A549 treated with GW870086 at 1 μM for 4 hours (cell line): ENCODE measurements at places on chromosomes 2 and 18. TPM values are rescaled to one million over a fixed set of nuclear protein-coding genes. Genes with fewer than 3 reads are reported as not detected.

NT5C1B gene
- total RNA-seq = not detected in 5 replicates

NEU4 gene
- total RNA-seq = 0.08 to 0.48 TPM (median 0.19 TPM) in 5 replicates

VAMP5 gene
- 0.28 to 0.31 TPM in 2 of 5 replicates, not detected in the others for total RNA-seq

RFTN2 gene
- total RNA-seq = not detected in 5 replicates

KCNS3 gene
- 1.1 to 1.5 TPM (median 1.3 TPM) in 5 replicates for total RNA-seq

DSEL gene
- 0.31 to 0.42 TPM (median 0.39 TPM) in 5 replicates for total RNA-seq

FBXO41 gene
- 3.5 to 5.6 TPM (median 5.1 TPM) in 5 replicates for total RNA-seq

LAMA3 gene
- total RNA-seq = 33.0 to 51.4 TPM (median 48.7 TPM) in 5 replicates

SOCS6 gene
- total RNA-seq = 24.8 to 34.5 TPM (median 30.0 TPM) in 5 replicates

DES gene
- 0.27 to 0.84 TPM (median 0.43 TPM) in 5 replicates for total RNA-seq

BMPR2 gene
- total RNA-seq = 9.0 to 15.0 TPM (median 13.7 TPM) in 5 replicates

DPY30 gene
- total RNA-seq = 106 to 122 TPM (median 112 TPM) in 5 replicates

HRH4 gene
- not detected in 5 replicates for total RNA-seq

ERFE gene
- total RNA-seq = 6.7 to 9.2 TPM (median 7.7 TPM) in 5 replicates

AOX1 gene
- total RNA-seq = 3.8 to 7.2 TPM (median 4.9 TPM) in 5 replicates

SNED1 gene
- total RNA-seq = 0.79 to 2.5 TPM (median 1.2 TPM) in 5 replicates

REG3A gene
- total RNA-seq = not detected in 5 replicates

TMEM163 gene
- total RNA-seq = 0.06 to 0.17 TPM (median 0.16 TPM) in 4 of 5 replicates, not detected in the other

SPP2 gene
- not detected in 5 replicates for total RNA-seq

MZT2A gene
- total RNA-seq = 131 to 196 TPM (median 185 TPM) in 5 replicates

FAM161A gene
- total RNA-seq = 4.7 to 8.0 TPM (median 7.3 TPM) in 5 replicates

CCT4 gene
- total RNA-seq = 303 to 328 TPM (median 323 TPM) in 5 replicates

ATG9A gene
- total RNA-seq = 38.5 to 47.2 TPM (median 43.3 TPM) in 5 replicates
